ENCODE measurements at places on chromosomes 12 and 14. TPM values are rescaled to one million over a fixed set of nuclear protein-coding genes. Genes with fewer than 3 reads are reported as not detected.

The GSC gene
- 0.44 TPM for total RNA-seq

The ALDH1L2 gene
- 3.3 TPM for total RNA-seq

The BMP4 gene
- 3.1 TPM for total RNA-seq

The LRTM2 gene
- not detected for total RNA-seq

The ULK1 gene
- 40.2 TPM for total RNA-seq

The MIPOL1 gene
- total RNA-seq, result 1.4 TPM

The KLHL33 gene
- not detected for total RNA-seq
